A549 treated with CORT108297 at 1 μM for 4 hours (cell line): ENCODE measurements at places on chromosomes 16 and 17. TPM values are rescaled to one million over a fixed set of nuclear protein-coding genes. Genes with fewer than 3 reads are reported as not detected.

Gene ADCY9
- 6.4 to 9.2 TPM (median 7.4 TPM) in 5 replicates for total RNA-seq

Gene HEATR9
- not detected in 5 replicates for total RNA-seq

Gene CRHR1
- 0.13 to 0.16 TPM (median 0.14 TPM) in 3 of 5 replicates, not detected in the others for total RNA-seq

Gene TEX19
- total RNA-seq: 0.30 to 0.60 TPM (median 0.44 TPM) in 5 replicates

Gene MYH8
- total RNA-seq: not detected in 5 replicates
